ENCODE measurements at places on chromosomes 4 and X. TPM values are rescaled to one million over a fixed set of nuclear protein-coding genes. Genes with fewer than 3 reads are reported as not detected.

Gene NEUROG2
- 0.05 TPM for total RNA-seq

Gene RAP2C
- total RNA-seq, result 14.8 TPM

Gene RAB33A
- not detected for total RNA-seq

Gene CFAP47
- total RNA-seq, result under 0.01 TPM

Gene INTU
- total RNA-seq, result 1.00 TPM

Gene RELL1
- total RNA-seq, result 36.5 TPM

Gene PCDH7
- total RNA-seq, result 1.2 TPM

Gene JCHAIN
- not detected for total RNA-seq

Gene TRPC5OS
- total RNA-seq, result not detected

Gene GLRA2
- total RNA-seq, result not detected

Gene GYPA
- not detected for total RNA-seq

Gene EPHA5
- not detected for total RNA-seq

Gene EGFL6
- not detected for total RNA-seq

Gene DNAAF6
- not detected for total RNA-seq

Gene ATP8A1
- 0.06 TPM for total RNA-seq

Gene SHROOM4
- total RNA-seq, result 1.5 TPM

Gene GAGE13
- not detected for total RNA-seq

Gene CSAG3
- 2.3 TPM for total RNA-seq

Gene PLXNA3
- total RNA-seq, result 3.4 TPM

Gene CT45A1
- total RNA-seq, result 61.1 TPM

Gene FRMPD4
- 0.37 TPM for total RNA-seq

Gene DCLK2
- 5.2 TPM for total RNA-seq

Gene PPP1R2C
- not detected for total RNA-seq

Gene POLN
- total RNA-seq, result 2.9 TPM

Gene STOX2
- total RNA-seq, result not detected

Gene ELF4
- 13.1 TPM for total RNA-seq

Gene POLA1
- 20.1 TPM for total RNA-seq

Gene TEC
- total RNA-seq, result 4.1 TPM

Gene GABRA4
- 0.11 TPM for total RNA-seq

Gene SPANXA1
- total RNA-seq, result 0.23 TPM

Gene XPNPEP2
- not detected for total RNA-seq

Gene TRO
- total RNA-seq, result 7.4 TPM

Gene GPR82
- total RNA-seq, result not detected

Gene LDB2
- total RNA-seq, result 3.5 TPM

Gene PDE5A
- 1.4 TPM for total RNA-seq

Gene LARP1B
- total RNA-seq, result 11.5 TPM

Gene P2RY4
- total RNA-seq, result not detected

Gene ARSD
- total RNA-seq, result 5.1 TPM

Gene SLC10A7
- 5.6 TPM for total RNA-seq

Gene STATH
- total RNA-seq, result not detected

Gene TCEAL7
- total RNA-seq, result not detected

Gene ADH1A
- total RNA-seq, result not detected

Gene CFAP299
- total RNA-seq, result not detected

Gene GYG2
- total RNA-seq, result not detected

Gene SPON2
- total RNA-seq, result not detected

Gene HERC5
- total RNA-seq, result 0.95 TPM

Gene HSFX3
- total RNA-seq, result not detected

Gene CDS1
- total RNA-seq, result 1.5 TPM

Gene CCDC110
- not detected for total RNA-seq

Gene VEGFC
- 51.2 TPM for total RNA-seq

Gene SULT1B1
- 0.27 TPM for total RNA-seq
